Iris pigment epithelial cell (primary cell): ENCODE measurements at places on chromosomes 6 and 20.

DNA sequence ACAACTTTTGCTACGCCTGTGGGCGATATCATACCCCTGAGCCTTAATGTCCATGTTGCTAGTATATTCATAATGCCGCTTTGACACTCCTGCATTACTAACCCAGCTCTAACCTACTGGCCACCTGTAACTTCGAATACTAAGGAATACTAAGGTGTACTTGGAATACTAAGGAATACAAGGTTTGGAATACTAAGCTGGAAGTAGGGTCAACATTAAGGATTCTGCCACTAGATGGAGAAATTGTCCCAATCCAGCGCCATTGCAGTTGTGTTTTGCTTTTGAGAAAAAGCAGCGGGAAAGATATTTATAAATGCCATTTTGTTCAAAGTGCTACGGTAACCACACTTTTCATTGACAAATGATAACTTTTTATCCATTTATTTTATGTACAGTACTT is 10.7 kb downstream of the TBXT start:
- peak; percentile 14 for DNase-seq

GRCh38 chr6:12618296-12618695 is 98.3 kb upstream of the PHACTR1 start:
- no peak for DNase-seq

DNA sequence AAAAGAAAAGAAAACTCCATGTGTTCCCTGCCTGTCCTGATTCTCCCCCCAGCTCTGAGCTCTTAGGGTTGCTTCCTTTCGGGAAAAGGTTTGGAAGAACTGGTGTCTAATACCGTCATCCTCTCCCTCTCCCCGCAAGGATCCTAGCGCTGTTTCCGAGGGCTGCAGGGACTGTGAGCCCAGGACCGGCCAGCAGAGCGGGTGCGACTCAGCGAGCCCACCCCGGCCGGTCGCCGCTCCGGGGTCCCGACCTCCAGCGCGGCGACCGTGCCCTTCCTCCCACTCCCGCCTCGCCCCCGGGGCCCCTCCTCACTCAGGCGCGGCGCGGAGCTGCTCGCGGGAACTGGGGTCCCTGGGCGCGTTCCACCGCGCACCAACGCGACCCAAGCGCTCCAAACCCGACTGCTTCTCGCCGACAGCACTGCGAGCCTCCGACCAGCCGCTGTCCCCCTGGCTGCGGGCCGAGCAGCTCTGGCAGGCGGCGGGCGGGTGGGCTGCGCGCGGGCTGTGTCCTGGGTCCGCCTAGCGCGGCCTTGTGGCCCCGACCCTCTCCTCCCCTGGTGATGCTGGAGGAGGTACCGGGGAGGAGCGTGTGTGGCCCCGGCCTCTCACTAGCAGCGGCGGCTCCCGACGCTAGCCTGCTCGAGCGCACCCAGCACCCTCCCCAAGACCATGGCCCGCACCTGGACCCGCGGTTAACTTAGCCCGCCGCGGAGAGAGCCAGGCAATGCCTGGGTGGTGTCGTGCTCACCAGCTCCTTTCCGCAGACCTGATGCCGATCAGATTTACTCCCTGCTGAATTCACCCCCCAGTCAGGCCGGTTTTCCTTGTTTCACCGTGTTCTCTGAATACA is at the start of gene PLA2G7:
TSS of gene PLA2G7 (minus strand) at position 509 of the 853 bp plus-strand sequence. CDS start 12,484 bp downstream, outside the sequence.
- no peak for DNase-seq

DNA sequence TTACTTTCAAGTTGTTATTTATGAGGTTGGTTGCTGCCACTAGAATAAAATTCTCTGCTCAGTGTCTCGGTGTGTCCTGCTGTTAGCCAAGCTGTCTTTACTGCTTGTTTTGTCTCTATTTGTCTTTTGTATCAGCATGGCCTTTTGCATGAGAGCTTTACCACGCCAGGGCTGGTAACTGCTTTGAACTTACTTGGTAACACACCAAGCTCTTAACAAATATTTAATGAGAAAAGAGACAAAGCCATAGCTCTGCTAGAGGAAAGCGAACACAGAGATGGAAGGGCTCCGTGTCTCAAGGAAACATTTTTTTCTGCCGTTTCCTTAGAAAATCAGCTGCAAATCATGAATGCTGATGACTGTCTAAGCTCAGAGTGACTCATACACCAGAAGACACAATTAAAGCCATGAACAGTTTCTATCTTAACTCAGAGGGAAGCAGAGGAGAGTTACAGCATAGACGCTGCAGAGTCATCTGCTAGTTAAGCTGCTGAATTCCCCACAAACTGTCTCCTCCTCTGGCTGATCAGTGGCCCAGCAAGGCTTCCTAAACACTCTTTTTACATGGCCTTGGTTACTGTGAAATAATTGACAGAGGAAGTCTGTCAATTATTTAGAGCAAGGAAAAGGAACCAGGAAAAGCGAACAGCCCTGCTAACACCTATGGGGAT is 44.8 kb downstream of the AGPAT4 start:
- DNase-seq = peak; percentile 96

GRCh38 chr6:154974485-154975149 is 20.5 kb upstream of the TIAM2 start:
- no peak for DNase-seq

DNA sequence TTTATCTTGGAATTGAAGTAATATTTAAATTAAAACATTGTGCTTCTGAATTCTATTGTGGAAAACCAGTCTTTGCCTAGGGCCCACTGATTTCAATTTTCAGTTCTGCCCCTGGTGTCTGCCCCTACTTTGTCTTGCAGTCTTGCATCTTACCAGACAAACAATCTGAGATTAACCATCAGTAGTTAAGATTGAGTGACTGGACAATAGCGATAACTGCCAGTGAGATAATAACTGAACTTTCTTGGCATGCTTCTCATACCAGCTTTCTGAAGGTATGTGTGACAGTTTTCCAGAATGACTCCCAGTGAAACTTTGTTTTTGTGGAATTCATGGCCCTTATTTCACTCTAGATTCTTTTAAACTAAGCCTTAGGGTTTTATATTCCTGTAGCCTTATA is 53.5 kb downstream of the KCNQ5 start:
- no peak for DNase-seq

DNA sequence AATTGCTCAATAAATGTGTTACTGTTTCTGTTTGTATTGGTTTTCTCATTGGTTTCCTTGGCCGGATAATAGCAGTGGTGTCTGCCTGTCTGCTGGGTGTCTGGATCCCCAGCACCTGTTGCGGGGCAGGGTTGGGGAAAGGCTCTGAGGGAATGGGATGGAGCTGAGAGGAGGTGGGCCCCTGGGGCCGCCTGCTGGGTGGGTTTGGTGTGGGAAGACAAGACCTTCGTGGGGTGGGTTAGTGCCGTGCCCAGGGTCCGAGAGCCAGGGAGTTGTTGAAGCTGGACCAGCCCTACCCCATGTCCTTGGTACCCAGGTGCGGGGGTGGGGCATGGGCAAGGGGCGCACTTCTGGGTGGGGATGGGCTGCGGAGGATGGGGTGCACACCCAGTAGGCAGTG is 4.0 kb downstream of the SS18L1 start:
- DNase-seq = no peak
